ENCODE measurements at places on chromosomes 16 and 17.

DNA sequence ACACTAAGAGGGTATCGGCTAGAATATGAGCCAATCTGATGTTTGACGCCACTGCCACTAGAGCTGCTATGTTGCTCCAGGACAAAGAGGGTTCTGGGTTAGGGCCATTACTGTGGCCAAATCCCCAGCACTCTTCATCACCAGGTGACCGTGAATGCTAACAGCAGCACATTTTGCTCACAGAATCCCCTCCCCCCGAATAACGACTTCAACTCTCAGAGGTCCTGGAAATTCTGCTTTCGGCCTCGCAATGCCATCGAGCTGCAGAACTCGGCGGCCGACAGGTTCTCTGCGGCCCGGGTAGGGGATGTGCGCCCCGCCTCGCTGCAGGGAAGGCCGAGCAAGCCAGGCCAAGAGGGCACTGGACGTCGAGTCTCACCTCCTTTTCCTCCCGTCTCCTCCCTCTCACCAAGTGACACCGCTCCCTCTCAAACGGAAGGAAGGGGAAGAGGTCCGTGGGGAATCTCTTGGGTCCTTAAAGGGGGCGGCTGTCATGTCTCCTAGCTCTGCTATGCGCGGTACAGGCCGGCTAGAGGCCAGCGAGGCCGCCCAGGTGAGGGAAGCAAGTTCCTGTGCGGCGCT, 31.9 kb downstream of the CDK5R1 start:
- DNase-seq = no peak

- DNase-seq = no peak
Measured at GRCh38 chr16:10196999-10197398, 14.8 kb upstream of the GRIN2A start.

GRCh38 chr17:48960834-48961515, 7.4 kb downstream of the GIP start:
- no peak for DNase-seq

DNA sequence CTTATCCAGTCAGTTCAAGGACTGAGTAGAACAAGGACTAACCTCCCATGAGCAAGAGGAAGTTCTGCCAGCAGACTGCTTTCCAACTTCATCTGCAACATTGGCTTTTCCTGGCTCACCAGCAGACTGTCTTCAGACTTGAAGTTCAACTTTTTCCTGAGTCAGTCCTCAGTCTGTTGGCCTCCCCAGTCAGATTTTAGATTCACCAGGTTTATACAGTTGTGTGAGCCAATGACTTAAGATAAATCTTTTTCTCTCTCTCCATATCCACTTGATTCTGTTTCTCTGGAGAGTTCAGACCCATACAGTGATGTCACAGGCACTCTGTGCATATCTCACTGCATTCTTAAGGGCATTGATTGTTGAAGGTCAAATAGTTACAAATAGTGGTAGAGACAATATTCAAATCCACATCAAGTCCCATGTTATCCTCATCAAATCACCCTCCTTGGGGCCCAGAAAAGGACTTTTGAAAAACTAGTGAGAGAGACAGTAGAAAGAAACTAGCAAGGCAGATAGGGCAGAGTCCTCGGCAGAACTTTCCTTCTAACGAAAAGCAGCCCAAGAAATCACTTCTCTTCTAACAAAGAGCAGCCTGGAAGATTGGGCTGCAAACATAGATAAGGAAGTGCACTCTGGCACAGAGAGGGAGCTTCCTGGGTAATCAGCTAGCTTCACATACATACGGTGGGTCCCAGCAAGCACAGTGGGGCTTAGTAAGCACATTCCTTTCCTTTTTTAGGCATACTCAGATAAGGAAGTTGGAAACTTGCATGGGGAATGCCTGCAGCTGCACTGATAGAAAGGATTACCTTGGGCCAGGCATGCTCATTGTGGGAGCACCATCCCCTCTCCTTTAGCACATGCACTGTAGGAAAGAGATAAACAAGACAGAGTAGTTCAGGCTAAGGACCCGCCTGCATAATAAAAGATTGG, 132.3 kb upstream of the FAM20A start:
- no peak for DNase-seq

DNA sequence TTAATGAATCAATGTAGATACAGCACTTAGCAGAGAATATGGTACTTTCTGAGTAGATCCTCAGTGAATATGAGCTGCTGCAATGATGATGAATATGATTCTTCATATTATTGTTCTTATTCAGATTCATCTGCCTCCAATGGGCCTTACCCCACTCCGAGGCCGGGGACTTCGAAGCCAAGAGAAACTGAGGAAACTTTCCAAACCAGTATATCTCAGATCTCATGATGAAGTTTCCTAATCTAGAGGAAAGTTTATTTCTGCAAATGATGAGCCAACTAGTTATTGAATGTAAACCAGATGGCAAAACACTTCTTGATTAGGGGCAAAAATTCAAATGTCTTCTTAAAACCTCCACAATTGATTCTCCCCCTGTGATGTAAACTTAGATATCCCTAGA, 23.3 kb downstream of the LYRM1 start:
- DNase-seq = no peak

- no peak for DNase-seq
Measured at GRCh38 chr17:1713878-1714426, 3.8 kb upstream of the TLCD2 start.

GRCh38 chr16:27199736-27200135, 3.6 kb upstream of the KDM8 start:
- no peak for DNase-seq

GRCh38 chr16:84928679-84929420, 82.5 kb downstream of the ZDHHC7 start:
- no peak for DNase-seq
